ENCODE measurements at places on chromosomes 7 and 10. TPM values are rescaled to one million over a fixed set of nuclear protein-coding genes. Genes with fewer than 3 reads are reported as not detected.

CALML5 gene
- total RNA-seq, result not detected

PPIA gene
- 2,525 TPM for total RNA-seq

GTF2IRD1 gene
- 5.4 TPM for total RNA-seq

- no peak for DNase-seq
Measured at GRCh38 chr10:95208702-95209391, 14.8 kb downstream of the ACSM6 start.

DNA sequence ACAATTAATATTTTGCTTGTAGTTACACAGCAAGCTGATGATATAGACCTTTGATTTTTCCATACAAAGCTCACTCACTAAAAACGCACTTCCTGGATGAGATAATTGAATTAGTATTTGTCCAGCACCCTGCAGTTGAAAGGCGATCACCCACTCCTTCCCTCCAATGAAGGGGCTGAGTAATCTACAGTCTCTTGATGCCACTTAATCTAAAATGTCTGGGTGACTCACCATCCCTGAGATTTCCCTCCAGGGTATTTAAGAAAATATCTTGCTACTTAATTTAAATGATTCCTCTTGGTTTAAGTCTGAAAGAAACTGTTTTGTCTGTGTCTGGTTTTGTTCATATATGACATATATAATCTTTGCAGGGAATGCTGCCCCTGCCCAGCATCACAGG is 515.3 kb downstream of the GRID1 start:
- no peak for DNase-seq

All from pulmonary artery endothelial cell (primary cell).